Vagina (tissue), 2 donors: ENCODE measurements at places on chromosomes 5 and 9.

DNA sequence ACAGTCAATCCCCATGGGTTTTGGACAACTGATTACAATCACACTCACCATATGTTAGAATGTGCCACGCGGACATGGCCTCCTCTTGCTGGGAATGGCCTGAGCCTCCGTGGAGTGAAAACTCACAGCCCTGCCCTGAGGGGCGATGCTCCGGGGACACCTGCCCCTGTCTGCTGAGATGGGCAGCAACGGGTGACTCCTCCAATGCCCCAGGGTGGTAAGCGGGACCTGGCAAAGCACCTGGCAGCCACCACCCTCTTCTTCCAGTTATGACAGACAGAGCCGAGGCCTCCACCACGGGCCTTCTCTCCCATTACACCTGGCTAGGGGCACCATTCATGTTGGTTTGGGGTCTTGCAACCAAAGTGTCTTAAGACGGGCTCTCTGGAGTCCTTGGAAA, 94.9 kb upstream of the COL5A1 start:
- DNase-seq = no peak

GRCh38 chr5:56286015-56286884, 53.1 kb upstream of the ANKRD55 start:
- no peak for DNase-seq

DNA sequence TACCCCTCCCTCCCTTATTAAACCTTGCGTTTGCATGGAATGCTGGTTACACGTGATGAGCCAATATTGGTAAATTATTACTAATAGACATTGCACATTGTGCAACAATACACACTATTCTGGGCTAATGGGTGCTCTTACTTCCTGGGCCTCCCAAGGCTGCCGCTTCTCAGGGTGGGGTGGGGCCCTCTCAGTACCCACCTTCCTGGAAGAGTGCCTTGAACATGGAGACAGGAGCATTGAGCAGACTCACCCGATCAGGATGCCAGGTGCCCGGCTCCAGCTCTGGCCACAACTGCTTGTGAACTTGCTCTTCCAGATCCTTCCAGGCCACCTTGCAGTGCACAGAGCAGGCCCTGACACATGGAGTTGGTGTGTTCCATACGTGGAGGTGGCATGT, 24.7 kb upstream of the CEP72 start:
- no peak for DNase-seq

DNA sequence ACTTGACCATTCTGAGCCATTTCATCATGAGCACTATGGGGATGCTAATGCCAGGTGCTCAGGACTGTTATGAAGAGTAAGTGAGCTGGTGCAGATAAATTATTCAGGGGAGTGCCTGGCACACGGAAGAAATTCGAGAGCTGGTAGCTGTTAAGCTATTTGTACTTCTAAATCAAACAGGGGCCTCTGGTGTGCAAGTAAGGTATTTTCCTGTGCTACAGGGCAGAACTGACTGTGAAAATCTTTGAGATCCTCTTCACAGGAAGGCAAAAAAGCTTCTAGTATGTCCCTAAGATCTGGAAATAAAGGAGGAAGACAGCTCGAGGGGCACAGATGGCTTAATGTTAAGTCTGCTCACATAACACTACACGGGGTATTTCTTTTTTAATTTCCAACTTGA, 106.3 kb upstream of the SPOCK1 start:
- DNase-seq = no peak

DNA sequence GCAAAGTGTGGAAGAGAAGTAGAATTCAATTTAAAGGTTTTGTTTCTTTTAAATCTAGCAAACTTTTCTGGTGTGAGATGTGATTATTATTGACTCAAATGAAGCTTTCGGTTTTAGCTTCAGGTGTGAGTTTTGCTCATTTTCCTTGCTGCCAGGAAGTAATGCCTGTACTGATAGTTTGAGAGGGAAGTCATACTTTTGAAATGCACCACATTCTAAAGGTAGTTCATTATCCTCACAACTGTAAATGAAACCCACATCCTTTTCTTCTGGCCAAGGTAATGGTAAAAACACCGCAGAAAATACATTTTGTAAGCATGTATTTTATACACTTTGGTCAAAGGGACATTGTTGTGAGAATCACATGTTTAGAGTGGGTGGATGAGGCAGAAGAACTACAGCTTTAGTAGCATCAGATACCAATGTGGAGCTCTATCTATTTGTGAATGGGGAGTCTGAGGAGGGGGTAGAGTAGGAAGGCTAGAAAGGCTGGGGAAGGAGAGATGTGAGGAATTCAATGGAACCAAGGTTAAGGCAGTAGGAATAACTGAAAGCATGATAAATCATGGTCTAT, 167.0 kb upstream of the CDKN2B start:
- no peak for DNase-seq

DNA sequence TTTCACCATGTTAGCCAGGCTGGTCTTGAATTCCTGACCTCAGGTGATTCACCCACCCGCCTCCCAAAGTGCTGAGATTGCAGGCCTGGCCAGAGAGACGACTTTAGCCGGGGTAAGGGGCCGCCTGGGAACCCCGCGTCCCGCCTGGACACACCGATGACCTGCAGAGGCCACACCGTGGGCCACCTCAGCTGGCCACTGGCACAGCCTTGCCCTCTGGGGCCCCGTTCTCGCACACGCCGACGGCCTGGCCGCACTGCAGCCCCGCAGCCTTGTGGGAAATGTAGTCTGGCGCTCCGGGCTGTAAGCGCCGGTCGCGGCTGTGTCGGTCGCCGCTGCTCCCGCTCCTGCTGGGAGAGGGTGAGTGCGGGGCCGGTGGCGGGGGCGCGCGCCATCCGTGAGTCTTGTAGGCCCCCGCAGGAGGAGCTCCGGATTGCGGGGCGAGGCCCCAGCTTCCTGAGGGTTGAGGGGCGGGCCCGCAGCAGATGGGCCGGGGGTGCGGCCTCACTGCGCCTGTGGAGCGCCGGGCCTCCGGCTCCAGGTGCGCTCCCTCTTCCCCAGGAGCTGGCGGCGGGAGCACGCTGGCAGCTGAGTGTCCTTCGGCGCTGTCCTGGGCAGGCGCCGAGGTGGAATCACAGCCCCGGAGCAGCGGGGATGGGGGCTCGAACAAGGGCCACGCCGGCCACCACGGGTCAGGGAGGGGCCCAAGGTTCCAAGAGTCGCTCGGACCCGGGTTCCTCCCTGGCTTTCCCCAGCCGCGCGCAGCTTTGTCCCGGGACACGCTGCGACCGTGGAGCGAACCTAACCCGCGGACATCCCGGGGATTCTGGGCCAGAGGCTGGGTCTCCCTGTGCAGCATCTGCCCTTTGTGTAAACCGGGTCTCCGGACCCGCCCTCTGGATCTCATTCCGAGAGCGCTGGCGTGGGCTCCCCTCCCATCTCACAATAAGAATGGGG, at the start of gene ZFP2:
Gene ZFP2 (plus strand): TSS at position 299 of the 957 bp plus-strand sequence. CDS start 35,401 bp downstream, outside the sequence.
- DNase-seq = no peak

DNA sequence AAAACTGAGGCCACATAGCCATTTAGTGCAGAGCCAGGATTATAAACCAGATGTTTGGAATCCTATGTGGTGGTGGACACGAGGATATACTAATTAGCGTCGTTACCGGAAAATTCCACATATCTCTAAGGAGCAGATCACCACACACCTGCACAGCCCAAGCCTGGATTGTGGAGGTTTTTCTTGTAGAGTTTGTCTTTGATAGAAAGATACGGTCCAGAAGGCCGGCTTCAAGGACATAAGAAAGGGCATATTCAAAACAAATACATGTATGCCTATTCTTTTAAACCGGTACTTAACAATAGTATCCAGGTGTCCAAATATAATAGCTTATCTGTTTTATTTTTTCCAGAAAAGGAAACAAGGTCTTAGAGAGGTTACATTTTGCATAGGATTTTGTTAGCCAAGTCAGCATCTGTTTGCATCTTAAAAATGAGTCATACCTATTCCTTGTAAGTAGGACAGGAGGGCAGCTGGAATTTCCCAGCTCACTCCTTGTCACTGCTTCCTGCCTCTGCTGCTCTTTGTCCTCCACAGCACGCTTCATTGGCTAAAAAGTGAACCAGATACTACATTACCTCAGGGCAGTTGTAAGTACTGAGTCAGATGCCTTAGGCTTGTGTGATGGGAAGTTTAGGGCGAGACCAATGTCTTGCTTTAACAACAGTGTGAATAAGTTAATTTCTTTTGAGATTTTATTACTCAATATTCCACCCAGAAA, 3.6 kb downstream of the TMC1 start:
- DNase-seq = no peak

GRCh38 chr9:4959031-4959430, 26.0 kb upstream of the JAK2 start:
- no peak for DNase-seq

DNA sequence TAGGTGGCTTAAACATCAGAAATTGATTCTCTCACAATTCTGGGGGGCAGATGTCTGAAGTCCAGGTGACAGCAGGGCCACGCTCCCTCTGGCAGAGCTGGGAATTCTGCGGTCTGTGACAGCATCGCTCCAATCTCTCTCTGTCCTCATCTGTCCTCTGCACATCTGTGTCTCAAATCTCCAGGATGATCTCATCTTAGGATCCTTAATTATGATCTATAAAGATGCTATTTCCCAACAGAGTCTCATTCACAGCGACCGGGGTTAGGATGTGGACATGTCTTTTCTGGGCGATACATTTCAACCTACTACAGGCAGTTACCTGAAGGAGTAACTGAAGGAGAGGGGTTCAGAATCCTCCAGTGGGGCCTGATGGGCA, 31.4 kb downstream of the ANKRD33B start:
- DNase-seq = no peak

DNA sequence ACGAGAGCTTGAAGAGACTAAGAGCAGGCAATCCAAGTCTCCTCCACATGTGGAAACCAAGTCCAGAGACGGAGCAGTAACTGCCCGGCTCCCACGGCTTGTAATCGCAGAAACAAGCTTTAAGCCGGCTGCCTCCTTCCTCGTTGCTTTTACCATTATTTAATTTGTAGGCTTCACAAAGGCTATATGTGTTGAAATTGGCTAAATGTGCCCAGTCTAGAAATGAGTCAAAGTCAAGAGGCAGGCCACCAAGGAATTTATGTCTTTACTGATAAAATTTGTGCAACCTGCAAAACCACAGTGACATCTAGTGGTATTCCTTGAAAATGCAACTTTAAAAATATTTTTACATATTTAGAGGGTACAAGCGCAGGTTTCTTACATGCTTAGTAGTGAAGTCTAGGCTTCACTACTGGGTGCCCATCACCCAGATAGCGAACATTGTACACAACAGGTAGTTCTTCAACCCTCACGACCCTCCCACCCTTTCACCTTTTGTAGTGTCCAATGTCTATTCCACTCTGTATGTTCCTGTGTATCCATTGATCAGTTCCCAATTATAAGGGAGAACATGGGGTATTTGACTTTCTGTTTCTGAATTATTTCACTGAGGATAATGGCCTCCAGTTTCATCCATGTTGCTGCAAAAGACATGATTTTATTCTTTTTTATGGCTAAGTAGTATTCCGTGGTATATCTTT, 33.5 kb upstream of the EBF1 start:
- DNase-seq = no peak

DNA sequence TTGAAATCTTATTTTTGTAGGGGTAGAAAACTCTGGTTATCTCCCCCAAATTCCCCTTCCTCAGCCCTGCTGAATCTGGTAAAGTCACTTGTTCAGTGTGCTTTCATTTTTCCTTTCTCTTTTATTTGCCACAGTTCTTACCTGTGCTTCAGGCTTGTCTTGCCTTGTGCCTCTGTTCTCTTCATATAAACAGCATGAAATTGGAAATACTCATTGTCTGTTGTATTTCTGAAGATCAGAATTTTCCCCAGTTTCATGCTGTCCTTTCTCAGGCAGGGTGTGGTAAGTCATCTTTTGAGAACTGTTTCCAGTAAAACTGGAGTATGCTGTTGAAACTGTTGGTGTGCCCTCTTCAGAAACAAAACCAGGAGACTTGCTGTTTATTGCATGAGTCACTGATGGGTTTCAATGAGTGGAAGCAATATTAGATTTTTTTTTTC, 7.0 kb downstream of the PAM start:
- DNase-seq = no peak

DNA sequence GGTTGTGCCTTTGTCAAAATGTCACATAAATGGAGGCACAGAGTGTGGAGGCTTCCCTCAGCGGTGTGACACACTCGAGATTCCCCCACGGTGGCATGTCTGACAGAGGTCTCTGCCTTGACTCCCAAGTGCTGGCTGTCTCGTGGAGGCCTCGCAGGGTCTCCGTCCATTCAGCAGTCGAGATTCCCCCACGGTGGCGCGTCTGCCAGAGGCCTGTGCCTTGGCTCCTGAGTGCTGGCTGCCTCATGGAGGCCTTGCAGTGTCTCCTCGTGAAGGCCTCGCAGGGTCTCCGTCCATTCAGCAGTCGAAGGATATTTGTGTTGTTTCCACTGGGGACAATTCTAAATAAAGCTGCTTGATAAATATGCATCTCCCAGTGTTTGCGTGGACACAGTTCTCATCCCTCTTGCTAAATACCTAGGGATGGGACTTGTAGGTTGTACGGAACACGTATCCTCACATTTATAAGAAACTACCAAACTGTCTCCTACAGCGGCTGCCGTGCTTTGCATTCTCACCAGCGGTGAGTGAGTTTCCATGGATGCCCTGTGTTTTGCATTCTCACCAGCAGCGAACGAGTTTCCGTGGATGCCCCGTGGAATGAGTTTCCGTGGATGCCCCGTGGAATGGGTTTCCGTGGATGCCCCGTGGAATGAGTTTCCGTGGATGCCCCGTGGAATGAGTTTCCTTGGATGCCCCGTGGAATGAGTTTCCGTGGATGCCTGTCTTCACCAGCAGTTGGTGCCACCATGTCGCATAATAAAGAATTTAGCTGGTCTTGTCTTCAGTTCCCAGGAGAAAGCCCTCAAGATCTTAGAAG, 25.8 kb downstream of the PNPLA7 start:
- DNase-seq = no peak
